ENCODE measurements at places on chromosomes 3 and 15.
A peak's percentile ranks its signal among the peaks of the same experiment; 100 is the strongest.

- DNase-seq = peak; percentile 91
Observed at GRCh38 chr15:75639709-75640482, at the start of gene IMP3. TSS of gene IMP3 (minus strand) at chr15:75640224. CDS start at chr15:75640168, 56 bp downstream.

GRCh38 chr3:150084128-150084527, 113.4 kb upstream of the PFN2 start:
- no peak for DNase-seq

DNA sequence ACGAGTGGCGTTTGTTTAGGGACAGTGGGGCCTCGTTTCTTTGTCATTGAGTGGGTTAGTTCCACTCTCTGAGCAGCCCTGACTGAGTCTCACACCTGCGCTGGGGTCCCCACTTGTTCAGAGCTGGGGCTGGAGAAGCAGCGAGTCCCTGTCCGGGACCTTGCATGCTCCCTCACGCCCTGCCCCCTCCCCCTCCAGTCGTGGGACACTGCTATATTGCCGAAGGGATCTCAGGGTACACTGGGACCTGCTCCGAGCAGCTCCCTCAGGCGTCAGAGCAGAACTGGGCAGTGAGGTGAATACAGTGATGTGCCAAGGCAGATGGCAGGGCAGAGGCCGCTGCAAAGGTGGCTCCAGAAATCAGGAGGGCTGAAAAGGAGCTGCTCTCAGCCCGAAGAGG, 59.9 kb upstream of the KLF13 start:
- DNase-seq = no peak

GRCh38 chr15:68354923-68355322, 77.0 kb downstream of the ITGA11 start:
- no peak for DNase-seq

DNA sequence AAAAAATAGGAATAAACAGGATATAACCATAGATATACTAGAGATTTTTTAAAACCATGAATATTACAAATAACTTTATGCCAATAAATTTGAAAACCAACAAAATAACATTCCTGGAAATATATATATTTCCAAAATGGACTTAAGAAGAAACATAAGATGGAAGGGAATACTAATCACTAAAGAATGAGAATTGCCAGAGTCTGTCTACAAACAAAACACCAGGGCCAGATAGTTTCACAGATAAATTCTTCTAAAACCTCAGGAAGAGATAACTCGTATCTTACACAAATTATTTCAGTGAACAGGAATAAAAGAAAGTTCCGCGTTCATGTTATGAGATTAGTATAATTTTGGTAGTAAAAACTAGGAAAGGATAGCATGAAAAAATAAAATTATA, 107.3 kb downstream of the HERC1 start:
- DNase-seq = no peak

DNA sequence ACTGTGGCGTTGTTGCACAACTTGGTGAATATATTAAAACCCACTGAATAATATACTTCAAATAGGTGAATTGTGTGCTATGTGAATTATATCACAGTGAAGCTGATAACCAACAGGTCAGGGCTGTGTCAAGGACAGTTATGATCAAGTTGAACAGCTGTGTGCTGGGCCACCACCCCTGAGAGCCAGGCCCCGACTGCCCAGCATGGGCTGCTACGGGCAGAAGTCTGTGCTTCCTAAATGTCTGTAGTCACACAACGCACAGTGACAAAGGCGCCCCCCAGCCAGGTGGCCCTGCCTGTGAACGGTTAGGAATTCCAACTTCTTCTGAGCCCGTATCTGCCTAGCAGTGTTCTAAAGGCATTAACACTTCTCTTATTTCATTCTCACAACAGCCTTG, 32.8 kb downstream of the TKT start:
- DNase-seq = no peak

DNA sequence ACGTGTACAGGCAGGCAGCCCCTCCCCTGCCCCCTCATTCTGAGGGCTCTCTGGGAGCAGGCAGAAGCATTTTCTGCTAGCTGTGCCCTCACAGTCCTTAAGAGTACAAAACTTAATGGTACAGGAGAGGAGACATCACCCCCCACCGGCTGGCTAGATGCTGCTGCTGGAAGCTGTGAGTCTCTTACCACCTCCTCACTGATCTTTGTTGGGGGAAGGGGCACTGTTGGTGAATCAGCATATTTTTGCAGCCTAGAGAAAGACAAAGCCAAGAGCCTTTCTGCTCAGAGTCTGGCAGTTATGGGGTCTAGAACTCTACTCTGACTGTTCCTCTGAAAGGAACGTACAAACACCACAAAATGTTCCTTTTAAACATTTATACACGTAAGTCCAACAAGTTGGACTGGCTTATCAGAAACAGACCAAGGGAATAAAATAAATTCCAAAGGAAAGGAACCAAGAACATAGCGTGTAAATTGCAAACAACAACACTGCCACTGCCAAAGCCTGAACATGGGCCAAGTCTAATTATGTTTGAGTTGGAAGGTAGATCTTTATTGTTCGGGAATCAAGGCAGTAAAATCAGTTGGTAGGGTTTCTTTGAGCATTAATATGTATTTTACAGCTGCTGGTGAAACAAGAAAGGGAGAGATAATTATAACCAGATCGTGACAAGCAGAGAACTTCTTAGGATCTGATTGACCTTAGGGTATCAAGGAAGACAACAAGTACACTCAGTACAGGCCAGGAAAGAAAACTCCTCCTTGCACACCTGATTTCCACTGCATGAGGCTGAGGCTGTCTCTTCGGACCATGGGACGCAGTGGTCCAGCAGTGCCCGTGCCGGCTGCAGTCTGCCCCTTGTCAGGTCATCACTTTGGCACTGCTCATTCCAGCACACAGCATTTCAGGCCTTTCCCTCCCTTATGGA, 27.4 kb downstream of the CLK3 start:
- DNase-seq = no peak

- no peak for DNase-seq
Observed at GRCh38 chr3:12041446-12042041, 37.4 kb downstream of the SYN2 start.

- no peak for DNase-seq
Observed at GRCh38 chr3:184387174-184387714, 7.4 kb downstream of the CHRD start.

DNA sequence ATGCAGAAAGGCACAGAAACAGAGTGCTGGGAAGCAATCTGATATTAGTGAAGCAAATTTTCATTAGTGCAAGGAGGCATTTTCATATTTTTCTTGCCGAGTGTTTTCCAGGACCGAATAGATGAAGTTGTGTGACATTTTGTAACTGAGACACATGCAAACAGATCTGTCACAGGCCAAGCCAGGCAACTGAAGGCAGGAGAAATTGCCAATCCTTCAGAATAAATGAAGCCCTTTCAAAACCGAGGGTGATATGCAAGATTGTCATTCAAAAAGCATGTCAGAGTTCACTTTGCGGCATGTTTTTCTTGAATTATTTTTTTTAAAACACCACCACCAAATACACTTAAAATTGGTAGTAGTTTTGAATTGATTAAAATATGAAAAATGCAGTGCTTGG, 6.2 kb downstream of the LMOD3 start:
- no peak for DNase-seq

- DNase-seq = no peak
Observed at GRCh38 chr15:61396235-61396919, 167.3 kb upstream of the RORA start.

GRCh38 chr15:55250941-55251340, 38.7 kb downstream of the RAB27A start:
- no peak for DNase-seq

DNA sequence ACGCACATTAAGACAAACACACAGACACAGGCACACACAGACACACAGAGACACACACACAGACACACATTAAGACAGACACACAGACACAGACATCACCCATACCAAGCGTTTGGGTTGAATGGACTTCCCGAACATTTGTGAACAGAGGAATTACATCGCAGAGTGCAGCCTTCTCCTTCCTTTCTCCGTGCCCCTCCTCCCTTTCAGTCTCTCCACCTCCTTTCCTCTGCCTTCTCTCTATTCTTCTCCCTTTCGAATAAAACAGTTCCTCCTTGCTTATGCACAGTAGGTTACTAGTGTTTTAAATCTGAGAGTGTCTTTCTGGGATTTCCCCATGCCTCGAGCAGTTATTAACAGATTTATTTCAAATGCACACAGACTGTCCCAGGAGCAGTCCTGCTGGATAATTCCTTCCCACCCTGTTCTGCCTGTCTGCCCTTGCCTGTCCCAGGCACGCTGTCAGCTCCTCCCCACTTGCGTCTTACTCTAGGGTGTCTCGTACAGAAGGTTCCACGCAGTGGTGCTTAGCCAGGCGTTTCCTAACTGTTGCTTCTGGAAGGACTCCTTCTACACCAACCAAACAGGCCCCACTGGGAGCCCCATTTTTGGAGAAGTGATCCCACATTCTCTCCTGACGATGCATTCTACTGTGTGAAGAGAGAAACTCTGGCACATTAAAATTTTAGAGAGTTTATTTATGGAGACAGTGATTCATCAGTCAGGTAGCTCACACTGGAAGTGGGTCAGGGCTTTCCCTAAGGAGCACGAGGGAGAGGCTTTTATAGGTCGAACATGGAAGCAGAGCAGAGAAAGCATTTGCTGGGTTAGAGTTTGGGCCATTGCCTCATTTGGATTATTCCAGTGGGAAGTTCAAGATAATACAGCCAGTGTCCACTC, 163.8 kb downstream of the SV2B start:
- DNase-seq = no peak

- no peak for DNase-seq
Observed at GRCh38 chr3:134665243-134665642, 14.4 kb upstream of the KY start.

- DNase-seq = no peak
Observed at GRCh38 chr3:127714125-127714571, 41.4 kb downstream of the ABTB1 start.

DNA sequence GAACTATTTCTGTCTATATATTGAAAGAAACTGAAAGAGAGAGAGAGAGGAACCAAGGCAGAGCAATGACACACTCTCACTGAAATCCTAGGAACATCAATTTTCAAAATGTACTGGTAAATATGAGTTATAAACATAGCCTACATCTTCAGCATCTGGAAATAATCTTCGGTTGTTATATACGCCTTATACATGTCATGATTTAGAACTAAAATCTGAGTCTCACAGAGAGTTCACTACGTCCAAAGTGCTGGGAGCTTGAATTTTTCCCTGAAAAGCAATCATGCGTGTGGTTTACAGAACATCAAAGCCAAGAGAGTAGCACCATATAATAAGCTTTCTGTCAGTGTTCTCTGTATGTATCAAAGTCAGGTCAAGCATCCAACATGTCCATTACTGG, 420.0 kb upstream of the CBLB start:
- DNase-seq = no peak

DNA sequence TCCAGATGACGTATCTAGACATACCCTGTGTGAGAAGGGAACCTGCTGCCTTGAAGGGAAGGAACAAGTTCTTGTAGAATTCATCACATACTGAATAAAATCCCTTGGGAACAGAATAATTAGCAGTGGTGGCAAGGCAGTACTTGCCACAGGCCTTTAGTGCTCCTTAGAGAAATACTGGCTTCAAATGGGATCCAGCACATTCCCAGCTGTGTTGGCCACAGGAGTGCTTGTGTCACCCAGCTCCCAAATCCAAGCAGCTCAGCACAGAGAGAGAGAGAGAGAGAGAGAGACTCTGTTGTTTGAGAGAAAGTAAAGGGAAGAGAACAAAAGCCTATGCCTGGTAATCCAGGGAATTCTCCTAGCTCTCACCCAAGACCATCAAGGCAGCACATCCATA, 969.0 kb upstream of the ALCAM start:
- no peak for DNase-seq

GRCh38 chr3:121662742-121663141, 2.0 kb upstream of the HCLS1 start:
- no peak for DNase-seq

Data from CD4-positive, alpha-beta T cell treated with Interferon alpha-2 for 1 hour (primary cell).